ENCODE measurements at places on chromosomes 7 and 10. TPM values are rescaled to one million over a fixed set of nuclear protein-coding genes. Genes with fewer than 3 reads are reported as not detected.

DNA sequence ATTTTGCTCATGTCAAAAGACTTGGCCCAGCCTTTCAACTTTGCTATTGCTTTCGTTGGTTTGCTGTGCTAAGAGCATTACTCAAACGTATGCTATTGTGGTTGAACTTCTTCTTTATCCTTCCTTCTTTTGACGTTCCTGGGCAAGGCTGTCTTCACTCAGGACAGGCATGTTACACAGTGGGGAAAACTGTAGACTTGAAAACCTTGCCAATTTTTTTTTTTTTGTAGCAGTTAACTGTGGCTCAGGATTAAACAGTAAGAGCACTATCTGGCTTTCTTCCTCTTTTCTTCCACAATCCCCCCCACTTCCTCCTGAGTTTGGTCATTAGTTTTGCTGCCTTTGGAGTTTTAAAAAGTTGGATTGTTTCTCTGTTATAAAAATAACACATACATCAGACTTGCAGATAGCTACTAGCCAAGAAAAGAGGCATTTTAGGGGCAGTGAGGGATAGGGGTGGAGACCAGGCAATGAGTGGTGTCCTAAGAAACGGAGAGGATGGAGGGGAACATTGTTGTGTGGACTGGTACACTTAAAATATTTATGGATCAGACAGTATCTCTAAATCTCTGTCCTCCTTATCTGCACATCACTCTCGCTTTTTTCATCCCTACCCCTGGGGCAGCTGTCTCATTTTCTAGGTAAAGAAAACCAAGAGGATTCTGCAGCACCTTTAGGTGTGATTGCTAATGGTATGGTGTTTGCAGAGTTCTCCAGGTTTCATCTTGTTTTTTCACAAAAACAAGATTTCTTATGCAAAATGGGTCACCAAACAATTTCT, 181.7 kb downstream of the LRMDA start:
- peak; percentile 84 for DNase-seq

DNA sequence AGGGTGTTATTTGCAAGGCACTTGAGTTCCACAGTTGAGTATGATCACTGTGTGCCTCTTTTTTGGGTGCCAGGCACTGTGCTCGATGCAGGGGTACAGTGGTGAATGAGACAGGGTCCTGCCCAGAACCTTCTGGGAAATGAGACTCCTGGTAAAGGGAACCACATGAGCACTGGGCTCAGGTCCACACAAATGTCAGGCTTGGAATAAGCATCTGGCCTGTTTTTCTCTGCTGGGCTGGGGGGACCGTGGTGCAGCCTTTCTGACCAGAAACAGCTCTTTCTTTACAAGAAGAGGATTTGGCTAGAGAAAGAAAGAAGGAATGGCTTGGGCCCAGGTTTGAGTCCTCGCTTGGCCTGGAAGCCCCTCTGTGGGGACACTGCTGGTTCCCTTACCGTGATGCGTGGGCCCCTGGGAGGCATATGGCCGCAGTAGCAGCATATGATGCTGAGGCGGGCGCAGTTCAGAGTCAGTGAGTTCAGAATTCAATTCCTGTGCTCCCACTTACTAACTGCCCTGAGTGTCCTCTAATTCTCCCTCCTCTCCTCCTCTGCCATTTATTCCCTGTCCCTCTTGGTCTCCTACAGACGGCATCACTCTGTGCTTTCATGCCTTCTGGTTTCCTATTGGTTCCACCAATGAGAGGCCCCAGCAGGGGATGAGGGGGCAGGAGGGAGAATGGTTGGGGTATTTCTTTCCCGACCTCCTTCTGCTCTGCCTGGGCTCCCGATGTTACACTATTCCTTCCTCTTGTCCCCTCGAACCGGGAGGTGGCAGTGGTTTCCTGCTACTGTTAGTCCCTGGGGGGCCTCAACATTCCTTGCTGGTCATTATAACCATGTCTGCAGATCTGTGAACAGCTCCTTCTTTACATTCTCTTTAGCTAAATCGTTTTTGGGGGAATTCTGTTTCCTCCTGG, 9.6 kb upstream of the KCP start:
- no peak for DNase-seq

GRCh38 chr7:81618396-81619014, 151.3 kb downstream of the HGF start:
- DNase-seq: no peak

GRCh38 chr7:26398756-26399509, 107.3 kb downstream of the SNX10 start:
- DNase-seq: peak; percentile 46

- DNase-seq: no peak
These were observed 72.1 kb downstream of the CCDC3 start for GRCh38 chr10:12929381-12929780.

DNA sequence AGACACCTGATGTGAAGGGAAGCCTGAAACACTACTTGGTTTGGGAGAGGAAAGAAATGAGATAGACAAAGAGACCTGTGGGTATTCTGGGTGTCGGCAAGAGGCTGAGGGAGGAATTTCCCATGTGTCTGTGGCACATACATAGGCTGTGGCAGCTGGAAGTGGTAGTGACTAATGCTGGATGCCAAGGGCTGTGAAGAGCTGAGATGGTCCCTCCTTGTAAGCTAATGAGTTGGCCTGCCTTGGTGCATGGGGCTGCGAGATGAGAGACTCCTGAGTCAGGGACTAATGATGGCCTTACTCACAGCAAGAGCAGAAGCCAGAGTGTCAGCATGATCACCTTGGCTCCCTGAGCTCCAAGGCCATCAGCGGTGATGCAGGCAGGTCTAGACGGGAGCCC, 119.0 kb upstream of the EEPD1 start:
- no peak for DNase-seq

- no peak for DNase-seq
These were observed 600.2 kb downstream of the SORCS3 start for GRCh38 chr10:105241254-105241653.

The DBNL gene
- 119 TPM for total RNA-seq

The ACTR3C gene
- 24.0 TPM for total RNA-seq

The C10orf62 gene
- not detected for total RNA-seq

Data from left lung (tissue), 14 donors.